NCI-H2227 treated with DMSO at 0.1 percent for 48 hours (cell line): ENCODE measurements at places on chromosomes 3 and 15.

DNA sequence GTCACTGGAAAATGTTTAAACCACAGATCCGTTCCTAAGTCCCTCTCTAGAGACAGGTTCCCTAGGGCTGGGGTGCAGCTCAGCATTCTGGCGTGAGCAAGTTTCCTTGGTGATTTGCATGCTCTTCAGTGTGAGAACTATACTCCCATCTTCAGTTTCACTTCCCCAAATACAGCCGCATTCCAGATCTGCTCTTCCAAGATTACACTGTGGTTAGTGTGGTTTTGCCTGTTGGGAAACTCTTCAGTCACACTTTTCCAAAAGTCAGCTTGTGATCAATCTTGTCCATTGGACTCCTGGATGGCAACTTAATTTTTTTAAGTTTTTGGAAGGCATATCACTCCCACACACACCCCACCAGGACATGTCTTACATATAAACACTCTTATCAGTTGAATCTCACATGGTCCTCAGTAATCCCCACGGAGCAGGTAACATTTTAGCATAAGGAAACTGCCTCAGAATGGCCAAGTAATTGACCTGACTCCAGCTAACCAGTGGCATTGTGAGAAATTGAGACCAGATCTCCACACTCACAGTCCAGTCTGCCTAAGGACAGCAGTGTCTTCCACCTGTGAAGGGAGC lies 33.5 kb upstream of the PTPN23 start:
- no peak for DNase-seq

- no peak for DNase-seq
Observed at GRCh38 chr15:55959744-55960447, 33.5 kb downstream of the NEDD4 start.

DNA sequence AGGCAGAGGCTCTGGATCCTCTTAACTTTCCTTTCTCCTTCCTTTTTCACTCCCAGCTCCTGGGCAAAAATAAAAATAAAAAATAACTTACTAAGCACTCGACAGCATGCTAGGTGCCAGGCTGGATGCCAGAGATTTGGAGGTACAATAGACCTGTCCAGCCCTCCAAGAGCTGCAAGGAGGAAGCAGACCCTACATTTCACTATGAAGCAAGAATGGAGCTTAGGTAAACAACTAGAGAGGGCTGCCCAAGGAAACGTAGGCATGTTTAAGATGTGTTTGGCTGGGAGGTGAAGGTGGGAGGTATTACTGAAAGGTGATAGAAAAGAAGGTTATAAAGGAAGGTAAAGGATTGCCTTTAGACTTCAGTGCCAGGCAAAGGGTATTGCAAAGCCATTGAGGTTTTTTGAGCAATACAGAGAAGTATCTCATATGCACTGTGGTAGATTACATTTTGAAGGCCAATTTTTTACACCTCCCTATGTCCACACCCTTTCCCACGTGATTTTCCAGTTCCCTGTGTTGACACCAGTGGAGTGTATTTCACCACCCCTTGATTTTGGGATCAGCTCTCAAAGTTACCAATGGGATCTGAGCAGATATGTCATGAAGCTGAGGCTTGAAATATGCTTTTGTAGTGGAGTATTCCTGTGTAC lies 69.1 kb downstream of the DCLK3 start:
- DNase-seq: no peak

- no peak for DNase-seq
Observed at GRCh38 chr15:31528846-31529245, 202.2 kb downstream of the KLF13 start.

DNA sequence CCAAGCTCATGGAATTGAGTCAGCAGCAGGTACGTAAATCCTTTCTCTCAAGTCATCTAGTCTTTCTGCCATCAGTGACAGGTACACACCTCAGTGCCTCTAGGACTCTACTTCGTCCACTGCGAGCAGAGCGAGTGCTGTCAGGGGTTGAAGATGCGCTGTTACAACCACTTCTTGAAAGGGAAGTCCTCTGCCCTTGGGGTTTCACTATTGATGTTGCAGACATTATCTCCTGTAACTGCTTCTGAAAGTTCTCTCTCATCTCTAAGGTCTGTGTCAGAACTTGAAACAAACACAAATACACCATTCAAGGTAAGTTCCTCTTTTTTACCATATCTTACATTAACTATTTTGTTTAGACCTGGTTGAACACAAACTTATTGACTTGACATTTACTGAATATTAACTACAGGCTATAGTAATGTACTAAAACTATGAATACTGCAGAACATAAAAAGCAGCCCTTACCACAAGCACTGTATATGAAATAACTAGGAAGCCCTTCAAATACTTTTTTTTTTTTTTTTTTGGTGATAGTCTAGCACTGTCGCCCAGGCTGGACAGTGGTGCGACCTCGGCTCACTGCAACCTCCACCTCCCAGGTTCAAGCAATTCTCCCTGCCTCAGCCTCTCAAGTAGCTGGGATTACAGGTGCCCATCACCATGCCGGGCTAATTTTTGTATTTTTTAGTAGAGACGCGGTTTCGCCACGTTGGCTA lies 41.5 kb downstream of the TOPBP1 start:
- DNase-seq: no peak

GRCh38 chr3:139729300-139729699 lies 51.5 kb upstream of the NMNAT3 start:
- no peak for DNase-seq

- no peak for DNase-seq
Observed at GRCh38 chr3:165503346-165503745, 307.2 kb upstream of the SLITRK3 start.

GRCh38 chr3:124903896-124904834 lies 17.0 kb upstream of the ITGB5 start:
- DNase-seq: no peak

- no peak for DNase-seq
Observed at GRCh38 chr3:73060302-73060723, 1.1 kb upstream of the EBLN2 start.

- no peak for DNase-seq
Observed at GRCh38 chr15:56053046-56053400, 59.6 kb upstream of the NEDD4 start.

DNA sequence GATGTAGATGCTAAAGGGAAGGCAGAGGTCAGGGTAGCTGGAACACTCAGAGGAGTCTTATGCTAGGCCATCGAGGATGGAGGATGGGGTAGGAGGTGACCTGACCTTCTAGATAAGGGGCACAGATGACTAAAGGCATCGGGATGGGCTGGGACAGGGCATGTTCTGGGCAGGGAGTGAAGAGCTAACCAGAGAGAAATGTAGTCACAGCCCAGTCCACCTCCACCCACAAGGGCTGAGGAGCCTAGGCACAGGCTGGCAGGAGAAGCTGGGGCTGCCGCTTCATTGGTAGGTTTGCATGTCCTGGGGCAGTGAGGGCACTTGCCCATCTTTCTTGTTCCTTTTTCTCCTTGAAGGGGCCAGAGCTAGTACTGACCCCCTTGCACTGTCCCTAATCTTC lies 12.6 kb downstream of the CLK3 start:
- no peak for DNase-seq

DNA sequence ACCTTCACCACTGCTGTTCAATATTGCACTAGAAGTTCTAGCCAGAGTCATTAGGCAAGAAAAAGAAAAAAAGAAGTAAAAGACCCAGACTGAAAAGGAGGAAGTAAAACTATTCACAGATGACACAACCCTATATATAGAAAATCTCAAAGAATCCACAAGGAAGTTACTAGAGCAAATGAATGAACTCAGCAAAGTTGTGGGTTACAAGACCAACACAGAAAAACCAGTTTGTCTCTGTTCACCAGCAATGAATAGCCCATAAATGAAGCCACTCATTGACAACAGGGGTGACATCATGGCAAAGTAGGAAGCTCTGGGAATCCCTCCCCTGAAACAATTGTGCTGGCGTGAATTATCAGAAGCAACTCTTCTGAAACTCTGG lies 4.6 kb downstream of the CFAP100 start:
- no peak for DNase-seq

DNA sequence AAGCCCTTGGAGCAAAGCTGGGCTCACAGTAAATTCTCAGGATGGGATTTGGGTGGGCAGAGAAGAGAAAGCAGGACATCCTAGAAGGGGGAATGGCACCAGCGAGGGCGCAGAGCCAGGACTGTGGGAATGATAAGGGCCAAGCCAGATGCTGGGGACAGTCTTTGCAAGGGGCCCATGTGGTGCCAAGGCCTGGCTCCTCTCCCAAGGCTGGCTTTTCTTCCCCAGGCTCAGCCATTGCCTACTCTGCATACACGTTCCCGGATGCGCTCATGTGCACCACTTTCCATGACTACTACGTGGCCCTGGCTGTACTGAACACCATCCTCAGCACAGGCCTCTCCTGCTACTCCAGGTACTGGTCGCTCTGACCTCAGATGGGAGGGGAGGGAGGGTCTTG lies 24.7 kb upstream of the KIF23 start:
- DNase-seq: no peak

GRCh38 chr3:96705895-96706294 lies 108.5 kb upstream of the EPHA6 start:
- DNase-seq: no peak
